ENCODE measurements at places on chromosomes 5 and 9. TPM values are rescaled to one million over a fixed set of nuclear protein-coding genes. Genes with fewer than 3 reads are reported as not detected.

The CARD9 gene
- 0.69 TPM for total RNA-seq

DNA sequence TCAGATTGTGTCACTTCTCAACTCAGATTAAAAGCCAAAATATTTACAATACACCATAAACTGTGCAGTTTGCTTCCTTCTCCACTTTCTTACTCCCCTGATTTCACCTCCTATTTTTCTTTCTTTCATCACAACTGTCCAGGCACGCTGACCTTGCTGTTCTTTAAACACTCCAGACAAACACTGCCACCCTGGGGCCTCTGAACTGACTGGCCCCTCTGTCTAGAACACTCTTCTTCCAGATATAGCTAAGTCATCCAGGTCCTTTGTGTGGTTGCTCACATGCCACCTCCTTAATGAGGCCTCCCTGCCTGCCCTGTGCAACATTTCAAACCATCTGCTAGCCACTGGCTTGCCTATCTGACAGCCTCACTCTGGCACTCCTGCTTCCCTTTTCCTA, 46.6 kb downstream of the ATG10 start:
- DNase-seq: no peak

GRCh38 chr5:19608444-19609002, 379.5 kb downstream of the CDH18 start:
- DNase-seq: no peak

DNA sequence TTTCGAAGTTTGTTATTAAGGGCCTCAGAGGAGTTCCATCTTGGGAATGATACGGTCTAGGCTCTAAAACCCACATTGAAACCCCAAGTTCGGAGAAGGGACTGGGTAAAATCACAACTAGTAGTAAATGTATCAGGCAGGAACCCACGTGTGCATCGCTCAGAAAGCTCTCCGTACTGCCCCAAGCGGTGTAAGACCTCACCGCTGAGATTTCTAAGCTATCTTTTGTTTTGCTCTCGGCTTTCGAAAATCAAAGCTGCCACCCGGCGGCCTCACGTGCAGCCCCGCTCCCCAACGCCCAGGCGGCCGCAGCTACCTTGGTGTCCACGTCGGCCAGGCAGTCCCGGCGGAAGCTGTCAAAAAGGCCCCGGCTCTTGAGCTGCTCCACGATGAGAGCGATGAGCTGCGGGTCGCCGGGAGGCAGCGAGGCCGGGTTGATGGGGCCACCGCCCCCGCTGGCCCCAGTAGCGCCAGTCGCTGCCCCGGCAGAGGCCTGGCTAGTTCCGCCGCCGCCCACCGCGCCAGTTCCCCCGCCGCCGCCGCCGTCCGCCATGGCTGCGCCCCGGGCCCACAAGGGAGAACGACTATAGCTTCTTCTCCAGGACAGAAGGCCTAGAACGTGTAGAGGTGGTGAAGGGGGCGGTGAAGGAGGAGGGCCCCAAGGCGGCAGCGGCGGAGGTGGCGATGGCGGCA, 420 bp downstream of the BOD1 start:
- peak; percentile 77 for DNase-seq

The GOLGA1 gene
- 15.2 TPM for total RNA-seq

GRCh38 chr5:83925321-83925954, 204.8 kb upstream of the HAPLN1 start:
- no peak for DNase-seq

DNA sequence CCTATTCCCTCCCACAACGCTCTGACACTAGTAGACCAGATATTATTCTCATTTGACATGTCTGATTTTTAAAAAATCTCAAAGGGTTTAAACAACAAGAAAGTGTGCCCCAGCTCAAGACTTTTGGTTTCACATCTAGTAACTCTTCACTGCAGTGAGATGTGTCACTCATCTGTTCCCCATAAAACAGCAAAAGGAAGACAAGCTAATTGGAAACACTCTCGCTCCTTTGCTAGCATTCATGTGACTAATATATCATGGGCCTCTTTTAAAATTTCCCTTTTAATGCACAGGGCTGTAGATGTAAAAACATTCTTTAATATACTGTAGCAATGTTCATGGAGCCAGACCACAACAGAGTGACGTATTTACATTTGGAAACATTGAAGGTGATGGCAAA, 372.6 kb downstream of the ZNF608 start:
- no peak for DNase-seq

DNA sequence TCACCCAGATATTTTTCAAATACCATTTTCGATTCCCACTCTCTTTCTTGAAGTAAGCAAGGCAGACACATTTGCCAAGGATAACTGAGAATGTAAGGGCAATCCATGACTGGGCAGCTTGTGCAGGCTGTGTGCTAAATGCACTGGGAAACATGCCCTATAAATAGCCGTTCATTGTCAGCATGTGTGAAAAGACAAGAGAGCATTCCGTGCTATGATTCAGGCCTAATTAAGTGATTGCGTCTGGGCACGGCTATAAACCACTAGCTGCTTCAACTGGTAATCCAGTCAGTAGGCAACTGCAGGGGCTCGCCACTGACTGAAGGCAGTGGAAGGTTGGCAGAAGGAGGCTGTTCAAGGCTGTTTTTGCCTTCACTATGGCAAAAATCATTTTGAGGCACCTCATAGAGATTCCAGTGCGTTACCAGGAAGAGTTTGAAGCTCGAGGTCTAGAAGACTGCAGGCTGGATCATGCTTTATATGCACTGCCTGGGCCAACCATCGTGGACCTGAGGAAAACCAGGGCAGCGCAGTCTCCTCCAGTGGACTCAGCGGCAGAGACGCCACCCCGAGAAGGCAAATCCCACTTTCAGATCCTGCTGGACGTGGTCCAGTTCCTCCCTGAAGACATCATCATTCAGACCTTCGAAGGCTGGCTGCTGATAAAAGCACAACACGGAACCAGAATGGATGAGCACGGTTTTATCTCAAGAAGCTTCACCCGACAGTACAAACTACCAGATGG, at the start of gene HSPB3:
HSPB3 (plus strand) TSS at position 287 of the 745 bp plus-strand sequence; CDS start at position 378, 91 bp downstream.
- no peak for DNase-seq

The FRMD3 gene
- 0.62 TPM for total RNA-seq

The MRPS27 gene
- 63.4 TPM for total RNA-seq

GRCh38 chr5:81694726-81695125, 56.2 kb downstream of the SSBP2 start:
- DNase-seq: no peak

The FLT4 gene
- 0.25 TPM for total RNA-seq

DNA sequence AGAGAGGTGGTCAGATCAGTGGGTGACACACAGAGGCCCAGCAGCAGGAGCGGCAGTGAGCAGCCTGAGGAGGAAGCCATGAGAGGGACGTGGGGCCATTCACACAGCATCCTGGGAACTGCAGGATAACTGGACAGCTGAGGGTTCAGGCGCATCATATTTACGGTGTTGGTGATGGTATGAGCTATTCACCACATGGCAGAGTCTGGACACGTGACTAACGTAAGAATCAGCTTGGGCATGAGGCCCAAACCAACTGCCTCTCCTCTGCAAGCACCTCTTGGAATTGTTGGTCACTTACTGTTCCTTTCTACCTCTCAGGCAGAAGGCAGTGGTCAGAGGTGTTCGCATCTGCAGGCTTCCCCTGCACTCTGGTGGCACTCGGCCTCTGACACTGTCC, 141.1 kb downstream of the ENTREP1 start:
- DNase-seq: no peak

The ZNF354C gene
- total RNA-seq: 7.3 TPM

DNA sequence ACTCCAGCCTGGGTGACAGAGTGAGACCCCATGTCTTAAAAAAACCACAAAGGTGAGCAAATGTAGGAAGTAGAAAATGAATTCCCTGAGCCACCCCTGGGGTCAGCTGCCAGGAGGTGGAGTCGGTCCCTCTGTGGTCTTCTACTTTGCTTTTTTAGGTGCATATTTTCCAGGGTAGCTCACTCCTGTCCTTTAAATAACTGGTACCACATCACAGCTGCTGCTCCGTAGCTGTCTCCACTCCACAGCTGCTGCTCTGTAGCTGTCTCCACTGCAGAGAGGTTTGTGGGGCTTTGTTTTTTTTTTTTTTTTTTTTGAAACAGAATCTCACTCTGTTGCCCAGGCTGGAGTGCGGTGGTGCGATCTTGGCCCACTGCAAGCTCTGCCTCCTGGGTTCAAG, 8.9 kb downstream of the WDR5 start:
- no peak for DNase-seq

DNA sequence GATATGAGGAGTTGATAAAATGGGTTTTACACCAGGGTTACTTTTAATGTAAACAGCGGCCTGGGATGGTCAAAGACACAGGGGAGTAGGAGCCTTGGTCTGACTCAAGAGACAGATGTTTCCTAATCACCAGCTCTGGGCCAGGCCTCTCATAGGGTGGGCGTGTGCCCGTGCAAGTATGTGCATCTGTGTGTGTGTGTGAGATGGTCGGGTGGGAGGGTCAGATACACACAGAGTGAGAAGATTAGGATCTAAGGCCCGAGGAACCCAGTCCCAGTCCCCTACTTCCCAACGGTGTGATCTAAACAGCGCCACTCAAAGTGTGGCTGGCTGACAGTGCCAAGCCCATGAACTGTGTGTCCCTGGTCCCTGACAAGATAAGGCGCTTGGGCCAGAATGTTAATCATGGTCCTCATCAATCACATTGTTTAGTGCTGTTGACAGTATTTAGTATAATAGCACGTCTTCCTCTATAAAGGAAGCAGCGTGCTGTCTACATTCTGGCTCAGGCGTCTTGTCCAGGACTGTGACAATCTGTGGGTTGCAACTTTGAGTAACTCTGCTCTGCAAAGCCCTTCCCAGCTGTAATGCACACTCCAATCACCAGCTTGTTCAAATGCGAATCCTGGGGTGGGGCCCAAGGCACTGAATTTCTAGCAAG, 173.7 kb downstream of the DAB2IP start:
- no peak for DNase-seq

GRCh38 chr9:122015170-122015821, 77.8 kb downstream of the TTLL11 start:
- no peak for DNase-seq

DNA sequence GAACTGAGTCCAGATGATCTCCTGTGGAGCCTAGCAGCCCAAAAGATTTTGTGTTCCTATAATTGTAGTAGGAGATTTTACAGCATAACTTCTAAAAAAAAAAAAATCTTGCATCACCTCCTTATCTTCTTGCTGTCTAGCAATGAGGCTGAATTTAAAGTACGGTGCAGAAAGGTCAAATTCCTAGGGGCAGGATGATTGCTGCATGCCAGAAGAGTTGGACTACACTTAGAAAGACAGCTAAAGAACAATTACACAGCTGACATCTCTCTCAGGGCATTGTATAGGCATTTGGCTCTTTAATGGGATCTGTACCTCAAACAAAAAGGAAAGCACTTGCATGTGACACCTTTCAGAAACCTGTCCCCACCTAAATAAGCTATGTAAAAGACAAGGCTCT, 443.2 kb downstream of the HCN1 start:
- no peak for DNase-seq

DNA sequence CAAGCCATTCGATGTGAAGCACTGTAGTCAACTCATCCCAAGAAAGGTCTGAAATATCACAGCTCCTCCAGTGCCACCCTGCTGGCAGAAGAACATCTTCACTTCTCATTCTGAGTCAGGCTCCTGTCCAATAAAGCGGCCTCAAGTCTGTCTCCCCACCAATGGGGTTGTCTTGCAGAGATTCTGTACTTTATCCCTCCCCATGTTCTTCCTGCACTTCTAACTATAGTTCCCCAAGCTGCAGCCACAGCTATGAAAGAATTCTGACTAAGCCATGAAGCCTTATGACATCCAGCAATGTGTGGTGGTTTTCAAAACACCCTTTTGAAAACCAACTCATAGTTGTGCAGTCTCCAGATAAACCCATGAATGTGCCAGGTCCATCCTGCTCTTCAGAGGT, 6.8 kb downstream of the MACROH2A1 start:
- no peak for DNase-seq

DNA sequence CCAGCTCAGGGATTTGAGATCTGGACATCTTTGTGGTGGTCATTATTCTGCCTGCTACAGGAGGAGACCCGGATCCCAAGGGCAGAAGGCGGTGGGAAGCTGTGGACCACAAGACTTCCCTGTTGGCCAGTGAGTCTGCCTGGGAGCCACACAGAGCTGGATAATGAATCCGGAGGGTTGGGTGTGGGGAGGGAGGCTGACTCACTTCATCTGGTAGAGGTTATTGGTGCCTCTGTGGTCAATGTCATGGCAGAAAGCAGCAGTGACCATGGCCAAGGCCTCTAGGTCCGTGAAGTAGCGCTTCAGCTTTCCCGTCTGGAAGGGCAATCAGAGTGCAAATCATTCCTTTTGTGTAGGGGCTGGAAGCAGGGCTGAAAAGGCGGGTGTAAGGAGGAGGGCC, 58.5 kb downstream of the PDE6A start:
- DNase-seq: no peak

GRCh38 chr9:106872641-106873040, 9.7 kb downstream of the ZNF462 start:
- DNase-seq: no peak

The ANKRD34B gene
- total RNA-seq: not detected

DNA sequence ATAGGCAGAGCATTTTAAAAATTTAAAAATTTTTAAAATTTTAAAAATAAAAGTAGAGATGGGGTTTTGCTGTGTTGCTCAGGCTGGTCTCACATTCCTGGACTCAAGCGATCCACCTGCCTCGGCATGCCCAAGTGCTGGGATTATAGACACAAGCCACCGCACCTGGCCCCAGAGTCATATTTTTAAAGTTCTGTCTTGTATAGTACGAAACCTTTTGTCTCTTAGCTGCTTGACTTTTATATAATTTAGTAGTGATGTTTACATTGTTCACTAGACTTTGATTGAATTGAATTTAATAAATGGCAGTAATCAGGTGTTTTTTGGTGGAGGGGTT, 31.0 kb downstream of the LRRTM2 start:
- no peak for DNase-seq

The ENDOG gene
- 10.2 TPM for total RNA-seq

- DNase-seq: no peak
Measured at GRCh38 chr9:14316602-14317300, 2.8 kb upstream of the NFIB start.

DNA sequence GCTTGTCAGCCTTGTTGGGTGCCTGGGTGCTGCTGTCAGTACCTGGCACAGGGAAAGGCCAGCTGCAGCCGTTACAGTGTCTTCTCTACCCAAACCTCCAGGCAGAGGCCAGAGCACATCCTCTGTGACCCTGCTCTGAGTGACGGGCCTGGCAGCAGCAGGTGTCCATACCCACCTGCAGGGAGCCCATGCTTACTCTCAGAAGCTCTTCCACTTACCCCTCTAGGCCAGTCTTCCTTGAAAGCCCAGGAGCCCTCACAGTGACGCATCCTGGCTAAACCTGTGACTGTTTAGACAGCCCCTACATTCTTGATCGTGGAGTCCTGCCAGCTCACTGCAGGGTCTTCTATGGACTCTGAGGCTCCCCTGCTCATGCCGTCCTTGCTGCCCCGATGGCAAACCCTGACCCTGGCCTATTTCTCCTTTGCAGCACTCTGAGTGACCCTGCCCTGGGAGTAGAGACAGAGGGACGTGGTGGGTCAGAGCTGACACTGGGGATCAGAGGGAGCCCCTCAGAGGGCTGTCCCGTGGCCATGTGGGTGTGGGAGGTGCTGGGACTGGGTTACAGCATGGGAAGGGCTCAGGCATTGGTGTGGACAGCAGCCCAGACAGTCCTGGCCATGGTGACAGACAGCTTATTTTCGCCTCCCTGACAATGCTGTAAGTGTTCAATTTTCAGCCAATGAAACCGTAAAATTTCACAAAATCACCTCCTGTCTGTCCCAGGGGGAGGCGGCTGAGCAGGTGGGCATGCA, 67.6 kb upstream of the RNF130 start:
- DNase-seq: peak; percentile 1

- no peak for DNase-seq
Measured at GRCh38 chr9:93136011-93136440, 2.0 kb upstream of the NINJ1 start.
